ENCODE measurements at places on chromosomes 6 and 20.

- DNase-seq, result no peak
Observed at GRCh38 chr6:130708338-130708737, 118.9 kb upstream of the SMLR1 start.

GRCh38 chr6:37971266-37971665 lies 151.7 kb downstream of the ZFAND3 start:
- no peak for DNase-seq

DNA sequence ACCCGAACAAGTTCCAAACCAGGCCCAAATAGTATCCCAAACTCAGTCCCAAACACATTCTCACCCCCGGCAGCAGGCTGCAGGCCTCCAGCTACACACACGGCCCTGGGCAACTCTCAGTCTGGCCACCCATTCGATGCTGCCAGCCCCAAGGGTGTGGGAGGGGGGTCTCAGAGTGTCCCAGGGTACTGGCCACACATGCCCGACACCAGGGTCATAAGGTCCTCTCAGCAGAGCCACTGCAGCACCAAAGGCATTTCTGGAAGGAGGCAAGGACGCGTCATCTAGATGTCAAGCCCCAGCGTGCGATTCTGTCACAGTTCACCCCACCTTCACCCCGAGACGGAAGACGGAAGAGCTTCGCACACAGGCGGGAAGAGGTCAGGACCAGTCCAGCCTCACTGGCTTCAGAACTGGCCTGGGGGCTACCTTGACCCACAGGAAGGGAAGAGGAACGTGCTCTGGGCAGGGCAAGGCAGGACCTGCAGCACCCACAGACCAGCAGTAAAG lies 9.5 kb downstream of the MYL9 start:
- no peak for DNase-seq

- no peak for DNase-seq
Observed at GRCh38 chr6:106275692-106276091, 49.9 kb downstream of the ATG5 start.

DNA sequence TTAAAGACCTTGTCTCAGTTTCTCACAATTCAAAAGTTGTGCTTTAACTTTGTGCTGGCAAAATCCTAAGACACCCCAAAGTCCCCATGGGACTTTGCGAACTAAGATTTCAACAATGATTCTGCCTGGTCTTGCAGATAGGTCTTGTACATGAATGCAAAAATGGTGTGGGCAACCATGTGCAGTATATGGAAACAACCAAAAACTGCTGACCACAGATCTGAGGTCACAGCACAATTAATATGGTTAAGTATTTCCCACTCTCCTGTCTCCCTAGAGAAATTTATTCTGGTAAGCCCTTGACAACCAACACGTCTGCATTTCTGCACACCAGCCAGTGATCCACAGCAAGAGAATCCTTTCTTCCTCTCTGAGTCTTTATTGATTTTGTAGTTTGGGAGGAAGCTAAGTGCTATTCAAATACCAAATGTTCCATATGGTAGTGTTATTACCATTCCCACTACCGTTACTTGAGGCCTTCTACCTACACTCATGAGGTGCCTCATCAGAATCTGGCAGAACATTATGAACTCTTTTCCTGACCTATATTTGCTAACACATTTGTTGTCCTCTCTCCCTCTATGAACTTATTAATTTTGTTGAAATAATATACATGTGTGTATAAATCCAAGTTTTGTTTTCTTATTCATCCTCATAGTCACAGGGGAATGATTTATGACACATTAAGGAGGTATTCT lies 178.7 kb downstream of the ATXN1 start:
- DNase-seq, result no peak

DNA sequence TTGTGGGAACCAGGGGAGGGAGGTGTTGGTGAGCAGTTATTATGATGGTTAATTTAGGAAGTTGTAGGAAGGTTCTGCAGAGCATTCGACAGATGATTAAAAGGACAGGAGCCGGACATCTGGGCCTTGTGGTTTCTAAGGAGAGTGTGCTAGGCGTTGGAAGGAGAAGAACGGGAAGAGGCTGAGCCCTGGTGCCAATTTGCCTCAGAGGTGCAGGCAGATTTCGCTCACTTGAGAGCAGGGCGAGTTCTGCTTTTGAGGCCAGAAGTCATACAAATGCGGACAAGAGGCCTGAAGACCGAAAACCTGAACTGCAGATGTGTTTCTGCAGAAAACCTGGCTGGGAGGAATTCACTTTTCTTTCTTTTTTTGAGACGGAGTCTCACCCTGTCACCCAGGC lies 30.5 kb upstream of the RPS6KA2 start:
- DNase-seq, result no peak

- DNase-seq, result no peak
Observed at GRCh38 chr6:27806981-27807440, 105.2 kb downstream of the OR2B2 start.

GRCh38 chr20:51338692-51339440 lies 203.7 kb downstream of the NFATC2 start:
- no peak for DNase-seq

DNA sequence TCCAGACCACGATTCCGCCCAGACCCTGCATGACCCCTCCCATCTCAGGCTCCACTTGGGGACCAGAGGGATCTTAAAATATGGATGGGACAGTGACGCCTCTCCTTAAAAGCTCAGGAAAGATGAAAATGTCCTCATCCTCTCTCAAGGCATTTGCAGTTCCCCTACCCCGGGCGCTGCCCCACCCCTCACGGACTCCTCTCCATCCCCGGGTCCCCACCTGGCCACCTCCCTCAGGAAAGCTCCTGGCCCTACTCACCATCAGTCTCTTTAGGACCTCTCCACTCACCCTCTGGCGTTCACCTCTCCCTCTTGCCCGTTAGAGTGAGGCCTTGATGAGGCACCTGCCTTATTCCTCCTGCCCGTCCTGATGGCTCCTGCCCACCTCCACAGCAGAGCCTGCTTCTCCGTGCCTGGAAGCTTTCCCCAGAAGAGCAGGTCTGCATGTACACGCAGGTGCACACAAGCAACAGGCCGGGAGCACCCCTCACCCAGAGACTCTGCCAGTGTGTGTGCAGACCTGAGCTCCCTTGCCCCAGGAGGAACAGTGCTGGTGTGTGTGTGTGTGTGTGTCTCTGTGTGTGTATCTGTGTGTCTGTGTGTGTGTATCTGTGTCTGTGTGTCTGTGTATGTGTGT lies 105.6 kb upstream of the NXT1 start:
- DNase-seq, result no peak

- no peak for DNase-seq
Observed at GRCh38 chr6:140627002-140627401, 1252.6 kb upstream of the CITED2 start.

- DNase-seq, result no peak
Observed at GRCh38 chr6:126143761-126144251, 157.5 kb downstream of the TRMT11 start.

GRCh38 chr20:57964011-57964862 lies 254.4 kb upstream of the PMEPA1 start:
- DNase-seq, result peak; percentile 24

DNA sequence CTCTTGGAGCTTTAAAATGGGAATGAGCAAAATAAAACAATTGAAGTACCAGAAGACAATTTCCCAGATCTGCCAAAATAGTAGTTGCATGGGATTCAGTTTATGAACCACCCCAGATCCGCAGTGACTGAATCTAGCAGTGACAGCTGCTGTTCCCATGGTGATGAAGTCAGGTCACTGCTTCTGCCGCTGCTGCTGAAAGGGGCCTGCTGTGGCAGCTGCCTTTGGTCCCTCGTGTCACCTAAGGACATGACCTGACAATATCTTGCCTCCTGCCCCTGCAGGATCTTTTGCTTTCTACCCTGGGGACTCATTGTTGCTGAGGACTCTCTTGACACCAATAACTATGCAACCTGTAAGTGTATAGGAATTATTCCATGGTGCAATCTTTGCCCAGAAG lies 34.3 kb upstream of the OGFRL1 start:
- no peak for DNase-seq

GRCh38 chr6:136886091-136886490 lies 36.0 kb upstream of the SLC35D3 start:
- no peak for DNase-seq

GRCh38 chr6:155599561-155599960 lies 143.9 kb upstream of the NOX3 start:
- no peak for DNase-seq

- DNase-seq, result no peak
Observed at GRCh38 chr6:144150710-144151657, 667 bp downstream of the STX11 start.

- DNase-seq, result no peak
Observed at GRCh38 chr6:45983062-45983461, 32.6 kb downstream of the CLIC5 start.

DNA sequence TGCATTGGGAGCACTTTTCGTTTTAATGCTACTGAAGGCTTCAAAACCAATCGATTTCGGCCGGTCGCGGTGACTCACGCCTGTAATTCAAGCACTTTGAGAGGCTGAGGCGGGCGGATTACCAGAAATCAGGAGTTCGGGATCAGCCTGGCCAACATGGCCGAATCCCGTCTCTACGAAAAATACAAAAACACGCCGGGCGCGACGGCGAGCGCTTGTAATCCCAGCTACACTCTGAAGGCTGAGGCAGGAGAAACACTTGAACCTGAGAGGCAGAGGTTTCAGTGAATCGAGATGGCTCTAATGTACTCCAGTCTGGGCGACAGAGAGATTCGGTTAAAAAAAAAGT lies 58.4 kb downstream of the TRIM38 start:
- no peak for DNase-seq

DNA sequence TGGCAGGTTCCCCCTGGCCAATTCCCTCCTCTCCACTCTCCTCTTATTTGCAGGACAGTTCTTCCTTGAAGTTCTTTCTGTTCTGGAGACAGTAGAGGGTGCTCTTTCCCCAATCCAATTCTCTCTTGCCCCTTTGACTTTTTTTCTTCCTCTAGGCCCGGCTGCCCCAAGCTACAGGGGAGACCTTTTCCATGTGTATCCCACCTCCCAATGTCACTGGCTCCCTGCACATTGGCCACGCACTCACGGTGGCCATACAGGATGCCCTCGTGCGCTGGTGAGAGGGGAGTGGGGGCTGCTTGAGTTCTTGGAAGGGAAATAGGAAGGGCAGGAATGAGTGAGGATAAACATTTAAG lies 1.5 kb downstream of the VARS2 start:
- DNase-seq, result no peak

GRCh38 chr6:67634199-67634598 lies 1000.9 kb upstream of the ADGRB3 start:
- no peak for DNase-seq

DNA sequence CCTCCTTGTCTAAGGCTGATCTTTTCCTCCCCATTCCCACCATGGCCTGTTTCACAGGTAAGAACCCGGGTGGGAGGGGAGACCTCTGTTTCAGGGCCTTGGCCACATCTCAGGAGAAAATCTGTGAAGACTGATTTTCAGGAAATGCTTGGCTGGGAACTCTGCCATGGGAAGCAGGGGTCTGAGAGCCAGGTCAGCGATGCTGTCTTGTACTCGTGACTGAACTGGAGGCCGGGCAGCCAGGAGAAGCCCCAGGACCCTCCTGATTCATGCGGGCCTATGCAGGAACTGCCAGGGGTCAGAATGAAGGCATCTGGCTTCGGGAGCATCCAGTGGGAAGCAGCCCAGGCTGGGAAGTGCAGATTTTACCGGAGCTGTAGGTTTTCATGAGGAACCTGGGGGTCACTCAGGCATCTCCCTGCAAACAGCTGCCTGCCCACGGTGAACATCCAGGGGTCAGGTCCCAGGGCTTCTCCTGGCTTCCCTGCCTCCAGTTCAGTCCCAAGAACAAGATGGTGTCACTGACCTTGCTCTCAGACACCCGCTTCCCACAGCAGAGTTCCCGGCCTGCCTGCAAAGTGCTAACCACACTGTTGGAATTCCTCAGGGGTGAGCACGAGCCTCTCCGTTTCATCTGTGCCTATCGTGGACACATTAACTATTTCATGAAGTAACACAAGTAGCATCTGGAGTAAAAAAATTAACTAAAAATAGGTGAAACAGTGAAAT lies 90.2 kb upstream of the SULF2 start:
- no peak for DNase-seq

GRCh38 chr6:73680289-73680918 lies 15.6 kb upstream of the CD109 start:
- DNase-seq, result no peak

- DNase-seq, result no peak
Observed at GRCh38 chr6:15628499-15629131, 34.2 kb downstream of the DTNBP1 start.

DNA sequence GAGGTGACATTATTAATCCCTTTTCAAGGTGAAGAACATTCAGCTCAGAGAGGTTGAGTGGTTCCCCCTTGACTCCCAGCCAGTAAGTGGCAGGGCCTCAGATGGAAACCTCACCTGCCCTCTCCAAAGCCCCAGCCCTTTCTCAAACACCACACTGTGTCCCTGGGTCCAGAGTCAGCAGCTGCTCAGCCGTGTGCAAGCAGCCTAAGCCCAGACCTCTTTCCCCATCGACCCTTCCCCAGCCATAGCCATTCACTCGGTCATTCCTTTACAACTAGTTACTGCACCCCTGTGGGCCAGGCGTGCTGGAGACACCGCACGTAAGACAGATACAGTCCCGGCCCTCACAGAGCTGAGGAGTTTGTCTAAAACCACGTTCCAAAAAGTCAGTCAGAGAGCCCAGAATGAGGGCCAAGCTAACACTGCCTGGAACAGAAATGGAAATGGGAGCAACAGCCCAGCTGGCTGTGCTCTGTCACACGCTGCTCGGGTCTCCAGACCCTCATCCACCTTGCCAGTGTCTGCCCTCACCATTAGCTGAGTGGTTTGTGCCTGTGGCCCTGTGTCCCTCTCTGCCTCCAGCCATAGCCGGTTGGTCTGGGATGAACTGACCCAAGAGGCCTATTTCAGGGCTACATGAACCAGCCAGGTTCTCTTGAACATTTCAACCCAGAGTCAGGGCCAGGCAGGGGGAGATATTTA lies 29.6 kb downstream of the ZC3H12D start:
- DNase-seq, result no peak

DNA sequence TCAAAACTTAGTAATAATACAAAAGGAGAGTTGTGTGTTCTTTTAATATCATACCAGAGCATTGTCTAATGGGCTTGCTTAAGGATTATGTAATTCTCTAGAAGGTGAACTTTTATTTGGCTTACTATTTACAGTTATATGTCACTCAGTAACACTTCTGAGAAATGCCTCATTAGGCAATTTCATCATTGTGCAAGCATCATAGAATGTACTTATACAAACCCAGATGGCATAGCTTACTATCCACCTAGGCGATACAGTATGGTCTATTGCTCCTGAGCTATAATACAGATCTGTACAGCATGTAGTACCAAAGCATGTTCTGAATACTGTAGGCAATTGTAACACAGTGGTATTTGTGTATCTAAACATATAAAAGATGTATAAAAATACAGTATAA lies 340.1 kb downstream of the PHF3 start:
- no peak for DNase-seq

All from C1 segment of cervical spinal cord (tissue), 14 donors.